ENCODE measurements at places on chromosomes 5 and 9. TPM values are rescaled to one million over a fixed set of nuclear protein-coding genes. Genes with fewer than 3 reads are reported as not detected.
A peak's percentile ranks its signal among the peaks of the same experiment; 100 is the strongest.

Gene TRPM6
- 0.32 TPM for polyA plus RNA-seq

Gene GPR151
- polyA plus RNA-seq: not detected

Gene NKD2
- 8.4 TPM for polyA plus RNA-seq

Gene PCDHA1
- polyA plus RNA-seq: 0.61 TPM

Gene TRIP13
- polyA plus RNA-seq: 22.0 TPM

Gene ACTBL2
- polyA plus RNA-seq: not detected

Gene SHISAL2B
- not detected for polyA plus RNA-seq

Gene TAF11L10
- polyA plus RNA-seq: not detected

Gene TEX48
- polyA plus RNA-seq: not detected

Gene NPDC1
- polyA plus RNA-seq: 210 TPM

Gene RNF44
- 37.3 TPM for polyA plus RNA-seq

Gene ZDHHC11B
- 5.1 TPM for polyA plus RNA-seq

Gene AQP3
- 0.90 TPM for polyA plus RNA-seq

Gene CYLC2
- not detected for polyA plus RNA-seq

GRCh38 chr5:130116972-130117371 lies 212.7 kb downstream of the CHSY3 start:
- no peak for DNase-seq

- DNase-seq: no peak
These were observed 28.5 kb downstream of the AOPEP start for GRCh38 chr9:94754976-94755475.

GRCh38 chr9:123281659-123282350 lies 13.4 kb upstream of the STRBP start:
- no peak for DNase-seq

DNA sequence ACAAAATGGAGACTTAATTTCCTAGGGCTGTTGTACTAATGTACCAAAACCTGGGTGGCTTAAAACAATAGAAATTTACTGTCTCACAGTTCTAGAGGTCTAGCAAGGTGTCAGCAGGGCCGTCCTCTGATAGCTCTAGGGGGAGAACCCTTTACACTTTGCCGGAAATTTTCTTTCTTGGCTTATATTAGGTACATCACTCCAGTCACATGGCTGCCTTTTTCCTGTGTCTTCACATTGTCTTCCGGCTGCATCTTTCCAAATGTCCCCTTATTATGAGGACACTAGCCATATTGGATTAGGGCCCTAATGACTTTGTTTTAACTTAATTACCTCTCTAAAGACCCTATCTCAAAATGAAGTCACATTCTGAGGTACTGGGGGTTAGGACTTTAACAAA lies 5.8 kb downstream of the UHRF2 start:
- DNase-seq: no peak

GRCh38 chr5:131682826-131683225 lies 47.8 kb upstream of the RAPGEF6 start:
- DNase-seq: no peak

GRCh38 chr9:88773627-88774244 lies 217.5 kb upstream of the S1PR3 start:
- peak; percentile 22 for DNase-seq

- no peak for DNase-seq
These were observed 301.1 kb downstream of the PRR16 start for GRCh38 chr5:120765189-120765588.

GRCh38 chr5:31909073-31909472 lies 265.0 kb downstream of the GOLPH3 start:
- DNase-seq: no peak

DNA sequence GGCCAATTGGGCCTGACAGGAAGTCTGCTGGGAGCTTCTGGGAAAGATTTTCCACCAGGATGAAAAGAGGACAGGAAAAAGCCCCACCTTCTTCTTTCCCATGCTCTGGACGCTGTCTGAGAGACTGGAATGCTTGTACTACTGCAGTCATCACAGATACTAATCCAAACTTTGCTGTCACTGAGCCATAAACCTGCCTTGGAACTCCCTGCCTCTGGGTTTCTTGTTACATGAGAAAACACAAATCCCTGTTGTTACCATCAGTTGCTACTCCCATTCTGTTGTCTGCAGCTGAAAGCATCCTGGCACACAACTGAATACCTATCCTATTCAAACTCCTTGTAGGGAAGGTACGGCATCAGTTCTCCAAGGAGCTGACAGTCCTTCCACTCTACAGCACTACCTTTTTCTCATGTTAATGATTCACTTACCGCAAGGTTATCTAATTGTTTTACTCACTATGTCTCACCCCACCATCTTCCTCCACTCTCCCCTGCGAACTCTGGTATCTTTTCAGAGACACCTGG lies 167.5 kb downstream of the CDK5RAP2 start:
- DNase-seq: no peak

- DNase-seq: no peak
These were observed 45.1 kb upstream of the GARNL3 start for GRCh38 chr9:127219520-127219919.

GRCh38 chr5:89991592-89991991 lies 418.0 kb downstream of the CETN3 start:
- DNase-seq: no peak

DNA sequence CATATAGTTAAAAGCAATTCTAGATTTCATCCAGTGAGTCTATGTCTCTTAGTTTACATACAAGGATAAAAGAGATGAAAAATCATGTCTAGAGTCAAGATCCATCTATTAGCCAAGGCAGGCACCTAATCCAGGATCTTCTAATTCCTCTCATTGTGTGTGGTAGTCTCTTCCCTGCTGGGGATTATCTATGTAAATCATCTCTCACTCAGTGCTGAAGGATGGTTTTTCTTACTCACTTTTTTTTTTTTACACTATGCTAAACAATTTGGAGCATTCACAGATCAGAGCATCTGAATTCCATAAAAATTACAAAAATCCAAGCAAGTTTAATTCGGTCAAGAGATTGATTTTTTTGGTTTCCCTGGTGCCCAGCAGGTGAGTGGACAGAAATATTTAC lies 154.9 kb upstream of the GDNF start:
- no peak for DNase-seq

DNA sequence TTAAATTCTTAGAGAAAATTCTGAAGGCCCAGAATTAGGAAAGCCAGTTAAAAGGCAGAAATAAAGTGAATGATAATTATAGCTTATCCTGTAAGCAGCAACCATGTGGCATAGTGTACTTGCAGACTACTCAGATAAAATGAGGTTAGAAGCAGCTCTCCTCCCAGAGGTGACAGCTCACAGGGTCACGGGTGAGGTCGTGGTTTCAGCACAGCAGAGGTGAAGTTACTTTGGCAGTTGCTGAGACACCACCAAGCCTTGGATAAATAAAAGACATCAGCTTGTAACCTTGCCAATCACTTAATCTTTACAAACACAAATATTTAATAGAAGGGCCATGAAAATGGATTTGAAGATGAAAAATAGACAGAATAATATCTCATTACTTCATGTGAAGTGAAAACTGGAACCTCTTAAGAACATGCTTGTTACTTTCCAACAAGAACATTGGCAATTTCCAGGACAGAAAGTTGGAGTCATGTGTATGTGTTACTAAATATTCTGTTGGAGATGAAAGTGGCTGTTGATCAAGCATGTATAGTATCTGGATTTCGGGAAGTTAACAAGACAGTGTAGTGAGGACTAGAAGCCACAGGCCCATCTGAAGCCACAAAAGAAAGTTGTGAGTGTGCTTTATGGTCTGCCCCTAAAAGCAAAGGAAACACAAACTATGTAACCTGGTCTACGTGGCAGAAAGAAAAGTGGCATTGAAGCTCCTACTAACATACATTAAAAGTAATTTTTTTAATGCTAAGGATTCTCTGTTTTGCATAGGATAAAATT lies 134.4 kb downstream of the ERCC6L2 start:
- DNase-seq: no peak

GRCh38 chr9:110059461-110059860 lies 148.5 kb downstream of the C9orf152 start:
- no peak for DNase-seq

GRCh38 chr9:68804911-68805889 lies 100.2 kb downstream of the PIP5K1B start:
- DNase-seq: no peak

GRCh38 chr9:20619487-20620200 lies 2.7 kb downstream of the MLLT3 start:
- peak; percentile 52 for DNase-seq

DNA sequence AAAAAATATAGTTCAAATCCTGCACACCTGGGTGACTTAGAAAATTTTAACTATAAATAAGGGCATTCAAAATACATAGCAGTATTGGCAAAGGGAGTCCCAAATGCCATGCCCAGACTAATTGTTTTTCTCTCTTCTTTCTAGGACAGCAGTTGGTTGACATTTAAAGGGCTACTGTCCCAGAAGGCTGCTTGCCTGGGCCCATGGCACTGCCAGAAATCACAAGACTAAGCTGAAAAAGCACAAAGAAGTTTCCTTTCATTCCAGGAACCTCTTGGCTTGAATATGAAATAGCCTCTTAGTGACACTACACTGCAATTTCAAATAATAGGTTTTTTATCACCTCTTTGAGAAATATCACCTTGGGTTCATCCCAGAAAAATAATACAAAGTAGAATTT lies 388.9 kb upstream of the TRPC7 start:
- DNase-seq: peak; percentile 50

GRCh38 chr9:128007566-128008138 lies 26.9 kb upstream of the EEIG1 start:
- peak; percentile 75 for DNase-seq

GRCh38 chr5:53969176-53969730 lies 341.1 kb downstream of the ARL15 start:
- DNase-seq: no peak

DNA sequence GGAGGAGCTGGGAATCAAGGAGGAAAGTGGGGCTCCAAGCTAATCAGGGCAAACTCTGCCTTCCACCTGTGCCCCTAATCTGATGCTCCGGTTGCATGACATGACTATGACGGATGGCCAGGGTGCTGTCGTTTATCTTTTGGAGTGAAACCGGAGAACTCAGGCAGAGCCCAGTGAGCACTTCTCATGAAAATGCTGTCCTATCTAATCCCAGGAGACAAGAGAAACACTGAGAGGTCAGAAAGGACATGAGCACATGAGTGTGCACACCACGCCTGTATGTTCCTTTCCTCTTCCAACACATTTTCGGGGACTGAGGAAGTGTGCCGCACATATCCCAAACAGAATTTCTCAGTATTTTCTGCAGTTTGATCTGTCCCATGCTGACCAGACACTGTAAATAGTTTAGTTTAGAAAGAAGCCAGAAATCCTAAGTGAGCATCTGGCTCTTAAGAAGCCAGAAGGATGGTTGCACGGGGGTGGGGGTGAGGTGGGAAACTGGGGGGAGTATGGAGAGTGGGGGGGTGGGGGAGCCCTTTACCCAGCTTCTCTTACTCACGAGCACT lies 217.1 kb downstream of the TSSK1B start:
- DNase-seq: no peak

DNA sequence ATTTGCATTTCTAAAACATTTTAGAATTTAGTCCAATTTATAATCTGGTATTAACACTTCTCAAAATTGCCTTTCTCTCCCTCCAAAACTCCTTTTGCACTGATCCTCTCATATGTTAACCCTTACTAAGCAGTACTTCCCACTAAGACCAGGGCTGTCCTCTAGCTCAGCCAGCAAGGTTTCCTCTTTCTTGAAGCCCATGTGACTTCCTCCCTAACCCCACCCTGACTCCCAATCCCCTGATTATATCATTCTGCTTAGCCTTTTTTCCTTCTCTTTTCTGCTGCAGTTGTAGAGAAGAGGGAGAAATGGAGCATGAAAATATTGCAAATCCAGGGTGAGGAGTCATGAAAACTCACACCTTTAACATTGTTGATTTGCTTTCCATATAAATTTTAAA lies 241.7 kb downstream of the MCTP1 start:
- DNase-seq: no peak

GRCh38 chr5:146441896-146442295 lies 5.2 kb upstream of the TCERG1 start:
- DNase-seq: no peak

DNA sequence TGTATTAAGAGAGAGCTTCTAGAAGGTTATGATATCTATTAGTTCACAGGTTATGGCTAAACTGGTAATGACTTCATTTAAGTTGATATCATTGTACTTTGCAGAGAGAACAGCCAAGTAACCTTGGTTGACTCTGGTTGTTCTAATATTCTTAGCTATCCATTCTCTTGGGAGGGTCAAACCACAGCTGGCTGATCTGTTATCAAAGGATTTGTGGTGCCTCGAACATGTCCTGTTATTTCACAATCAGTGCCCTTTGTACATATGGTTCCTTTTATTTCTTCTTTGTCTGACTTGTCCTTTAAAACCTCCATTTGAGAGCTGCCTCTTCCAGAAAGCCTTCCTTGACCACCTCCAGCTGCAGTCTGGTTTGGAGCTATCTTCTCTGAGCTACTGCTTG lies 61.7 kb downstream of the PDE8B start:
- DNase-seq: no peak

DNA sequence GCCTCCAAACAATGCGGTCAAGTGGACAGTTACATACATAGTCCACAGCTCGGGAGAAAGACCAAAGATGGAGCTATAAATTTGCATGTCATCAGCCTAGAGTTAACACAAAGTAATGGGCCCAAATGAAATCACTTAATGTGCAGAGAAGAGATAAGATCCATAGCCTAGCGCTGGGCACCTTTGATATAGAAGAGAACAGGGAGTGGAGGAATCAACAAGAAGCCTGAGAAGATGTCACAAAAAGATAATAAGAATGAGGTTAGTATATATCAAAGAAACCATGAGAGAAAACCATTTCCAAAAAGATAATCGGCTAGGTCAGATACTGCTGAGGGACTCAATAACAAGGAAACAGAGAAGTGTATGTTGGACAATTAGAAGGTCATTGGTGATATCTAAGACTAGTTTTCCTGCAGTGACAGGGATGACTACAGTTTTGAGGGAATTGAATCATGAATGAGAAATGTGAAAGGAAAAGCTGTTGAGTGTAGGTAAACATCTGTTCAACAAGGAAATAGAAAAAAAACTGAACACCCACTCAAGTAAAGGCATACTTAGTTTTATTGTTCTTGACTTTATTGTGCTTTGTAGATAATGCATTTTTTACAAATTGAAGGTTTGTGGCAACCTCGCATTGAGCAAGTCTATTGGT lies 68.7 kb upstream of the CDH6 start:
- DNase-seq: no peak

Data from brain (organoid and tissue), 16 donors.